ENCODE measurements at places on chromosomes 12 and 14.

DNA sequence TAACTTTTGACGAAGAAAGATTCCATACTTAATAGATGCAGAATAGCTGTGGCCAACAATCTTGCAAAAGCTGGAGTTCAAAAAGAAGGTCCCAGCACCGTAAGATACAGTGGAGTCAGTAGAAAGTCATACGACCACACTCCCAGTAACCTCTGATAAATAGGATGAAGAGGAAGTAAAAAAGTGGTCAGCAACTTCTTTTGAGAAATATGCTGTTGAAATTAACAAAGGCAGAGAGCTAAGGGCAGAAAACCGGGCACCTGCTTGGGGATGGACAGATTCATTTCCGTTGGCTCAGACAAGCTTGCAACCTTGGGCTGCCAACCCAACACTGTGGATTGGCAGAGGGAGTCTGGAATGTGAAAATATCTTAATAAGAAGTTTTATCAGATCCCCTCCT is 40.0 kb downstream of the BTG1 start:
- DNase-seq = no peak

DNA sequence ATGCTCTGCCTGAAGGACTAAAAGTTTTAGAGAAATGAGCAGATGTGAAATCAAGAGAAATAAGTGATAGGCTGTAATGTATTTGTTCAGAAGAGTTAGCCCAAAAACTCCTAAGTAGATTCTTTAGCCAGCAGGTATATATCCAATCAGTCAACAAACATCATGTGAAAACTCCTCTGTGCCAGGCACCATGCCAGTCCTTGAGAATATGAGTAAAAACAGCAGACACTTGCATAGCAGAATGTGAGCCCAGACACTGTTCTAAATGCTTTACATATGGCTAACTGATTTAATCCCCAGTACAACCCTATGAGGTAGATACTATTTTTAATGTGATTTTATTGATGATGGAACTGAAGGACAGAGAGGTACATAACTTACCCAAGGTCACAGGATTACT is 329.8 kb downstream of the PAWR start:
- no peak for DNase-seq

- DNase-seq = no peak
Measured at GRCh38 chr12:44229846-44230245, 394.0 kb downstream of the TMEM117 start.

DNA sequence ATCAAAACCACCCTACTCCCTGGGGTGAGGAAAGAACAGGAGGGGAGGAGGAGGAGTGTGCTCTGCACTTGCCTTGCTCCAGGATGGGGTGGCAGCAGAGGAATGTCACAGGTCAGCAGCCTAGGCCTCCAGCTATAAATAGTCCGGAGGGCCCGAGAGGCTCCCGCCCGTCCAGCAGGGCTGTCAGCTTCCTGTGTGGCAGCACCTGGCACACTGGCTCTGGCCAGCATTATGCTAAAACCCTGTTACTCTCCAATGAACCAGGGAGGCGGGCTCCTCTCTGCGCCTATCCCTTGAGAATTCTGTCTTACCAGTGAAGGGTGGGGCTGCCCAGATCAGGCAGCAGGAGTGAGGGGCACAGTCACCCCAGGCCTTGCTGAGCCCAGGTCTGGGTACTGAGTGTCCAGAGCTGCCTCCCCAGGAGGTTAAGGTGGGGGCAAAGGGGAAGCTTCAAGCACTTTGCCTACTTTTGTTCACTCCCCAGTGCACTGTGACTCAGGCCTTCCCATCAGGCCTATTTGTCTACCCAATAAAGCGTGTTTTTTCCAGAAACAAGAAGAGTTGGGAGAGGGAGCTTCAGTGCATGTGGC is 1.2 kb upstream of the COX14 start:
- peak; percentile 76 for DNase-seq

- DNase-seq = no peak
Measured at GRCh38 chr14:99179506-99179905, 92.5 kb downstream of the BCL11B start.

DNA sequence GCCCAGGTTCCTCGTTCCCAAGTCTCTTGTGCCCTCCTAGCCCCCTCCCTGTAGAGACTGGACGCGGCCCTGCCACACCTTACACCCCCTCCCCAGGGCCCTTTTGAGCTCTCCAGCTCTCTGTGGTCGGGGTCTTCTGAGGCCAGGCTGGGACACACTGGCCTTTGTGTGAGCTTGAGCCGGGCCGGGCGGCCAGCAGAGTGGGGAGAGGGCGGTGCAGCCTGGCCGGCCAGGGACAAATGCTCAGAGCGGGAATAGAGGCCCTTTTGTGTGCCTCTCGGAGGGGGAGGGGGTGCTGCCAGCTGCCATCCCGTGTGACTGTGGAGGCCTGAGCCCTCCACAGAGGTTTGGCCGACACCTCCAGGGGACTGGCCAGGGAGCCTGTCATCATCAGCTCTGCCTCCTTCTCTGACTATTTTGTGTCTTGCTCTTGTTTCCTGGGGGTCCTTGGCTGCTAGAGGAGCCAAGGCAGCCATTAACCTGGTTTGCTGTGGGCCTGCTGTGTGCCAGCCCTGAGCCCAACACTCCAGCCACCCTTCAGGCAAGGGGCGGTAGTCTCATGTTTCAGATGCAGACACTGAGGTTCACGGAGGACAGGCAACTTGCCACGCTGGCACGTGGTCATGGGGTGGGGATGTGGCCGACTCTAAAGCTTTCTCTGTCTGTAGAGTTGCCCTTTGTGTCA is 13.6 kb downstream of the FAM222A start:
- DNase-seq = no peak

- no peak for DNase-seq
Measured at GRCh38 chr12:74624201-74624600, 86.6 kb downstream of the ATXN7L3B start.

DNA sequence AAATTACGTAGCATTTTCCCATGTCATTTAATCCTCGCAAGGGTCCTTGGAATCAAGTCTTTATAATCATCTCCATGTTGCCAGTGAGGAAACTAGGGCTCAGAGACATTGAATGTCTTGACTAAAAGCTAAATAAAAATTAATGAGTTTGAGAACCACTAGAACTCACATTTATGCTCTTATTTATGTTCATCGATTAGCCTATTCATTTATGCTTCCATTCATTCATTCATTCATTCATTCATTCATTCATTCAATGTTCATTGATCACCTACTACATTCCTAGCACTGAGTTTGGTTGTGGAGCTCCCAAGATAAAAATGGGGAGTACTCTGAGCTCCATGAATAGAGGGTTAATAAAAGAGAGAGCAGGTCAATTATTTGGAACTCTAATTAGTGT is 59.7 kb downstream of the KCNA1 start:
- no peak for DNase-seq

- DNase-seq = no peak
Measured at GRCh38 chr12:123948401-123948795, 24.2 kb downstream of the CCDC92 start.

GRCh38 chr12:120224304-120225199 is 23.6 kb upstream of the RPLP0 start:
- no peak for DNase-seq

GRCh38 chr12:108840605-108841332 is 16.6 kb downstream of the SSH1 start:
- DNase-seq = no peak

DNA sequence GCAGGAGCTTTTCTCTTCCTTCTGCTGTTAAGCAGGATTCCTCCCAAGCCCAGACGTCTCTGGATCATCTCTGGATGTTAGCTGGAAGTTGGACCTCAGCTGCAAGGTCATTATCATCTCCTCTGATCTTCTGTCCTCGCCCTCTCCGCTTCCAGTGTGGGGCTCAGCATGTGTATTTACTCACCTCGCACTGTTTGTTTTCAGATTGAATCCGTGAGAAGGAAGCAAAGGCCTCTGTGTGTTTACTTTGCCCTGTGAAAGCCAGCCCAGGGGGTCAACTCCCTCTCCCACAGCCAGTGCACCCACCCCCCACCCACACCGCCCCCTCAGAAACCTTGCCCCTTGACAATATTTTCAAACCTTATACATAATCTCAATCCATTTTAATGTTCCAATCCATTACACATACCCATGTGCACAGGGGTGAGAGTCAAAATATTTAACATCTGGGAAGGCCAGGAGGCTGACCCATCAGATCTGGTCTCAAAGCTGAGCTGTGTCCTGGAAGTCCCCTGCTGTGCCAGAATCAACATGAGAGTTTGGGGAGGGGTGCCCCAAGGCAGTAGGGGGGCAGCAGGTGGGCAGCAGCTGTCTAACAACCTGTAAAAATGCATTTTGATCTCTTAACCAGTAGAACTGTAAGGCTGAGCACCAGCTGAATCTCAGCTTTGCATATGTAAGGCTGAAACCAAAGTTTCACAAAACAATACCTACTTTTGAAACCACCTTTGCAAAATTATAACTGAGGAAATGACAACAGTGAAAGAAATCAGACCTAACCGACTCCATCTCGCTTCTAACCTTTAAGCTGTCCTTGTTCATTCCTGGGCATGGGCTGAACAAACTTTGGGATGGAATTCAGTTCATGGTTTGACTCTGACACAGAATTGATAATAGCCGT is 157.9 kb downstream of the ZNF664 start:
- DNase-seq = no peak

DNA sequence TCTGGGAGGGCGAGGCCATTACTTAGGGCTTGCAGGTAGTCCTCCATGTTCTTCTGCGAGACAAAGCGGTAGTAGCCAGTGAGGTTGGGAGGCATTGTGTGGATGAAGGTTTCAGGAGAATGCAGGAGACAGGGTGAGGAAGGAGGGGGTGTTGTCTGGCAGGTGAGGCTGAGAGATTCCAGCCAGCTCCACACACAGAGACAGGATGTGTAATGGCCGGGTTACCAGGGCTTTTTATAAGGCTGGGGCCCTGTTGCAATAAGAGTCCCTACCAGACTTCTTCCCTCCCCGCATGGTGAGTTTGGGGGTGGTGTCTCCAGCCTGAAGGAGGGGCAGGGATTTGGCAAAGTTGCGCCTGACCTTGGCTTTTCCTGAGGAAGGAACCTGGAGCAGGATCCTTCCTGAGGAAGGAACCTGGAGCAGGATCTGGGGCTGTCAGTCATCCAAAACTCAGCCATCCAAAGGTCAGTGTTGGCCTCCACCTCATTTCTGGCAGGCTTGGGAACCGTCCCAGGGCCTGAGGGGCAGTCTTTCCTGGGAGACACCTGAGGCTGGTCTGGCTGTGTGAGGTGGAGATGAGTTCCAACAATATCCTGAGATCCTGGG is at the start of gene RBP5:
RBP5 (minus strand) TSS at position 209 of the 606 bp plus-strand sequence; CDS start at position 95, 114 bp downstream.
- no peak for DNase-seq

DNA sequence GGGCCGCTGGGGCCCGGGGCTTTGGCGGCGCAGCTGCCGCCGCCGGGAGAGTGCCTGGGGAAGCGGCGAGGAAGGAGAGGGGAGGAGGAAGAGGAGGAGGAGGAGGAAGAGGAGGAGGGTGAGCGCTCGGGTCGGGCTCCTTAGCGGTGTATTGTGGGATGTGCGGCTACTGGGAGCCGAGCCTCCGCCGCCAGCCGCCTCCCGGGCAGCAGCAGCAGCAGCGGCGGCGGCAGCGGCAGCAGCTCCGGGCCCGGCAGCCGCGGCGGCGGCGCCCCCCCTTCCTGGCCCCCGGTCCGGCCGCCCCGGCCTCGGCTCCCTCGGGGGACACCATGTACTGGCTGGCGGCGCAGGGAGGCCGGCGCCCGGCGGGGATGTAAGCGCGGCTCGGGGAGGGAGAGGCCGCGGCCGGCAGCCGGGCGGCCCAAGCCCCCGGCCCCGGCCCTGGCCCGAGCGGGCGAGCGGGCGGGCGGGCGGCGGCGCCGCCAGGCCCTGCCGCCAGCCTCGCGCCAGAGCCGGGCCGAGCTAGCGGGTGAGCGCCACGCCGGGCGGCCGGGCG is at the start of gene SETD1B:
SETD1B (plus strand) TSS at position 149 of the 556 bp plus-strand sequence. CDS start 729 bp downstream, outside the sequence.
- peak; percentile 71 for DNase-seq

- DNase-seq = no peak
Measured at GRCh38 chr12:128825835-128826234, 2.1 kb upstream of the SLC15A4 start.

DNA sequence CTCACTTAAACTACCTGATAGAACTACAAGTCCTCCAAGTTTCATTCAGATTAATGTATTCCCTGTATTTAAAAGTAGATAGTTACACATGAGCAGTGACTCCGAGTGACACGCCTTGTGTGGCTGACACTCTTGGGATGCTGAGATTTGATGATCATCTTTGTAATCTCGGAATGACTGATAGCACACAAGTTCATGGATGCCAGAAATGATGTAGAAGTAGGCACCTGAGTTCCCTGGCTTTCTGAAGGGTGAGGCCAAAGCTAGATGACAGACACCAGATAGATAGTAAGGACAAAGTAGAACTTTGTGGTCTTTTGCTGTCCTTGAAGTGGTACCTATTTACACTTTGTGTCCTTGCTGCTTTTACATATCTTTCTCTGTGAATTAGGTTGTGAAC is 491.2 kb downstream of the PCNX1 start:
- DNase-seq = no peak

- DNase-seq = no peak
Measured at GRCh38 chr14:88551980-88552431, 2.8 kb downstream of the PTPN21 start.

DNA sequence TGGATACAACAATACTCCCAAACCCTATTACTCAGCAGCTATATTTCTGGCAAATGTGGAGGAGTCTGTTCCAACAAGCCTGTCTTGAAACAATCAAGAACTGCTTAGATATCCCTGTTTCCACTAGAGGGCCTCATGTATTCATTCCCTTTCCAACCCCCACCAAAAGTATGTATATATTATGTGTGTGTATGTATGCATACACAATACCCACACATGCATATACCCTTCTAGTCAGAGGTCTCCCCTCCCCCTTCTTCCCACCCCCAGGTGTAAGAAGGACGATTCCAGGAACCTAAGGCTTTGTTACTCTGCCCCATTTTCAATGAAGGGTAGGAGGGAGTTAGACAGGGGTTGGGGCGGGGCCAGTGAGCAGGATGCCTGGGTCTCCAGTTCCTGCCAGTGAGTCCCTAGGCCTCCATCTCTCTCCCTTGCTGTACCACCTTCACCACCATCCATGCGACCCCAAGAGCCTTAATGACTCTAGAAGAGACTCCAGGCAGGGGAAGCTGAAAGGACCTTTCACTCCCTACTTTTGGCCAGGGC is at the start of gene DGKA:
DGKA (plus strand) TSS at position 392 of the 546 bp plus-strand sequence. CDS start 5,342 bp downstream, outside the sequence.
- peak; percentile 84 for DNase-seq

GRCh38 chr12:52147964-52148463 is 43.8 kb downstream of the KRT80 start:
- peak; percentile 79 for DNase-seq

DNA sequence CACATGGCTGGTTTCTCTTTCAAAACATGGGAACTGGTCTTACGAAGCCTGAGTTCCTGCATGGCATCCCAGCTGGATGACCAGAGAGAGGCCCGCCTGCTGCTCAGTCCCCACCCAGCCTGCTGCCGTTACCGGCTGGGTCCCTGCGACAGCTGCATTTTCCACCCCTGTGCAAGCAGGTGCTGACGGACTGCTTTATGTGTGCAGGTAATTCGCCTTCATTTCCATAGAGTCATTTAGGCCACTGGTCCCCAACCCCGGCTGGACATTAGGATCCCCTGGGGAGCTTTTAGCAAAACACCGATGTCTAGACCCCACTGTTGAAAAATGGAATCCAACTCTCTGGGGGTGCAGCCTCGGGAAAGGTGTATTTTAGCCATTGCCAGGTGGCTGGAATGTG is 51.9 kb downstream of the RBM19 start:
- DNase-seq = no peak

Data from SW480 (cell line).